ENCODE measurements at places on chromosomes 3 and 15.

DNA sequence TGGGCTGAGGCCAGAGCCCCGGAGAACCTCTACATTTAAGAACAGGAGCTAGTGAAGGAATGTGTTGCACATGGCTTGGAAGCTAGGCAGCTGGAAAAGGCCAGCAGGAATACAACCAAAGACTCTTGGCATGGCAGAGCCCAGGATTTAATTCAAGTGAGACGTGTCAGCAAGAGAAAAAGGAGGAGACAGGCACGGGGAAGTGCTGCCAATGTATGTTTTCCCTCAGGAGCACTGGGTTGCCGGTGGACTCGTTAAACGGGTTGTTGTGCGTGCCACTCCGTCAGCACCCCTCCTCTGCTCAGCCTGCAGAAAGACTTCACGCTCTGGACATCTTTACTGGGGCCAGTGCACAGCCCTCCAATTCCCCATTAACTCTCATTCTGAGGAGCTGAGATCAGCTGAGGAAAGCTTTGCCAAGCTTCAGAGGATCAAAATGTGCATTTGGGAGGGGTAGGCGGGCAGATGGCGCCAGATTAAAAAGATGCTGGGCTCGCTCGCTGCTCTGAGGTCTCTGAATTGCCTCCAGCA, 103.7 kb downstream of the PDZRN3 start:
- DNase-seq: no peak

DNA sequence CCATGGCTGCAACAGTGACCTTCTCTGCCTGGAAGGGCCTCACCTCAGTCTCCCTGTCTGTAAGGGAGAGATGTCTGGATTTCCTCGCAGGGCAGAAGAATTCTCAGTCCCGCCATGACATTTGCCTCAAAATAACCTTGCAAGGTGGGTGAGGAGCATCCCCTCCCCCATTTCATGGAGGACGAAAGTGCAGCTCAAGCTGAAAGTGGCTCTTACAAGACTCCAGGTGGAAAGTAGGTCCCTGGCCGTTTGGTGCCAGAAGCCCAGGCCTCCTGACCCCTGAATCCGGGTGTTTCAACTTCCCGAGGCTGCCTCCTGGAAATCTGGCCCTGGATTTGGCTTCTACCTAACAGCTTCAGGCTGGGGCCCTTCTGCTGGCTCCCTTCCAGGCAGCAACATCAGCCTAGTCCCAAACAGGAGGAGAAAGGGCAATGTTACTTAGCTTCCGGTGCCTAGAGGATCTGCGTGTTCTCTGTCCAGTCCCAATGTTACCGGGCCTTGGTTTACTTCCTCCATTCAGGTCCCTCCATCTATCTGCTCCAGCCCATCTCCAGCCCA, 769 bp upstream of the CSPG4 start:
- DNase-seq: no peak

- DNase-seq: no peak
These were observed 65.3 kb downstream of the LRTM1 start for GRCh38 chr3:54862526-54862925.

DNA sequence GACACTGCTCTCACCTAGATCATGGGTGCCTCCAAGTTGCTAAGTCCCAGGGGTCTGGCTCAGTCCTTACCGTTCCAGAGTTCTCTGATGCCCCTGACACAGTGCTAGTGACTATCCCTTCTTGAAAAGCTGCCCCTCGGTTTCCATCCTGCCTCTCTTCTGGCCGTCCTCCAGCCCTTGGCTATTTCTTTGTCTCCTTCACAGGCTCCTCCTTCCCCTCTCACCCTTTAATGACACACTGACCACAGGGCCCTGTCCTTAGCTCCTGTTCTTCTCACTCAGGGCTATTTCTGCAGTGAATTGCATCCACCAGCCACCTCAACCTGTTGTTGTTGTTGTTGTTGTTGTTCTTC, 31.1 kb downstream of the SLC28A1 start:
- no peak for DNase-seq

- no peak for DNase-seq
These were observed 6.2 kb upstream of the CCDC80 start for GRCh38 chr3:112647122-112647521.

DNA sequence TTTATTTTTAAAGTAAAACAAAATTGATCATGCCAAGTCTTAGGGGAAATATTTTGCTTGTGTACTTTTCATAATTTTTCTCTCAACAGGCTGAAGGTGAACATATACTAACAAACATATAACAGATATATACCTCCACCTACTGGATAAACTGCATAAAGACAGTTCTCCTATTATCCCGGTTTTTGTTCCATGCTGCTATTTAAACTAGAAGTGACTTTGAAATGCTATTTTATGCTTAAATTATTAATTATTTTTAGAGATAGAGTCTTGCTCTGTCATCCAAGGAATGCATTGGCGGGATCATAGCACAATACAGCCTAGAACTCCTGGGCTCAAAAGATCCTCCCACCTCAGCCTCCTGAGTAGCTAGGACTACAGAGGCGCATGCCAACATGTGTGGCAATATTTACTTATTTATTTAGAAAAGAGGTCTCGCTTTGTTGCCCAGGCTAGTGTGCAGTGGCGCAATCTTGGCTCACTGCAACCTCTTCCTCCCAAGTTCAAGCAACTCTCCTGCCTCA, 49.8 kb downstream of the ST3GAL6 start:
- DNase-seq: no peak

- no peak for DNase-seq
These were observed 144.7 kb upstream of the TTC14 start for GRCh38 chr3:180457225-180457624.
